ENCODE measurements at places on chromosomes 11 and 22. TPM values are rescaled to one million over a fixed set of nuclear protein-coding genes. Genes with fewer than 3 reads are reported as not detected.

P2RY6 gene
- total RNA-seq = not detected

GAL gene
- total RNA-seq = 1.1 TPM

UPB1 gene
- not detected for total RNA-seq

CYP2D6 gene
- 3.5 TPM for total RNA-seq

OR5F1 gene
- not detected for total RNA-seq

TEX54 gene
- total RNA-seq = not detected

C11orf86 gene
- total RNA-seq = not detected

GRCh38 chr11:86861810-86862209 lies 61.5 kb downstream of the PRSS23 start:
- peaks cover 3% of the 10 kb centered on the region for H3K27me3 ChIP-seq
- H3K4me1 ChIP-seq = no peaks in the 10 kb centered on the region

DNA sequence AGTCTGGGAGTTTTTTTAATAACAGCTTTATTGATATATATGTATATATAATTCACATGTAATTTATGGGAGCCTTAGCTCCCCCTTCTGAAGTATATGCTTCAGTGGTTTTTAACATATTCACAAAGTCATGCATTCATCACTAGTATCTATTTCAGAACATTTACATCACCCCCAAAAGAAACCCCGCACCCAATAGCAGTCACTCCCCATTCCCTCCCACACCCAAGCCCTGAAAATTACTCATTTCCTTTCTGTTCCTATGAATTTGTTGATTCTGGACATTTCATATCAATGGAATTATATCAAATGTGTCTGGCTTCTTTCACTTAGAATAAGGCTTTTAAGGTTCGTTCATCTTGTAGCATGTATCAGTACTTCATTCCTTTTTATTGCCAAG lies 35.6 kb upstream of the SYT7 start:
- H3K36me3 ChIP-seq = no peaks in the 10 kb centered on the region
- H3K4me1 ChIP-seq = peaks cover 13% of the 10 kb centered on the region
- no peak overlapping the region for H3K27ac ChIP-seq

- H3K36me3 ChIP-seq = no peaks in the 10 kb centered on the region
- H3K27ac ChIP-seq = peak overlapping the region; percentile 4
- H3K4me3 ChIP-seq = no peak overlapping the region
- no peak for DNase-seq
- no peaks in the 10 kb centered on the region for H3K27me3 ChIP-seq
Observed at GRCh38 chr11:34238533-34238932, 119.3 kb downstream of the ABTB2 start.

DNA sequence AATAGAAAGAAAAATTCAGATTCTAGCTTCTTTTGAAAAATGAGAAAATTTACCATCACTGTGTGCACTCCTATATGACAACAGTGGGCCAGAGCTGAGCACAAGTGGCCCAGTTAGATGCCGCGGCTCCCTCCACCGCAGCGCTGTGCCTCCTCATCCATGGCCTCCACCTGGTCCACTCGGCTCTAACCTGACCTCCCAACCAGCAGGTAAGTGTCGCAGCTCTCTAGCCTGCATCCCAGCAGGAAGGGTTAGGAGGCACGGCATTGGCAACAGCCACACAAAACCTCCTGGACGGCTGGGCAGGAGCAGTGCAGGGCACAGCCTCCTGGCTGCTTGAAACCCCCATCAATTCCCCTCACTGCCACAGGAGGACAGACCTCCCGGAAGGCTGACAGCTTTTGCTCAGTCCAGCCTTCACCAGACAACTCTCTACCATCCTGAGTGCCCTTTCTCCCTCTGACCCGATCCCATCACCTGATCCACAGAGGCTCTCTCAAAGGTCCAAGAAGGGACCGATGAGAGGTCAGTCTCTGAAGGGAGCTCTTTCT lies 76.1 kb downstream of the RPL27A start:
- no peaks in the 10 kb centered on the region for H3K27me3 ChIP-seq
- H3K36me3 ChIP-seq = peaks cover 4% of the 10 kb centered on the region
- DNase-seq = no peak
- H3K27ac ChIP-seq = no peak overlapping the region
- H3K4me1 ChIP-seq = peaks cover 19% of the 10 kb centered on the region
- H3K4me3 ChIP-seq = no peak overlapping the region

DNA sequence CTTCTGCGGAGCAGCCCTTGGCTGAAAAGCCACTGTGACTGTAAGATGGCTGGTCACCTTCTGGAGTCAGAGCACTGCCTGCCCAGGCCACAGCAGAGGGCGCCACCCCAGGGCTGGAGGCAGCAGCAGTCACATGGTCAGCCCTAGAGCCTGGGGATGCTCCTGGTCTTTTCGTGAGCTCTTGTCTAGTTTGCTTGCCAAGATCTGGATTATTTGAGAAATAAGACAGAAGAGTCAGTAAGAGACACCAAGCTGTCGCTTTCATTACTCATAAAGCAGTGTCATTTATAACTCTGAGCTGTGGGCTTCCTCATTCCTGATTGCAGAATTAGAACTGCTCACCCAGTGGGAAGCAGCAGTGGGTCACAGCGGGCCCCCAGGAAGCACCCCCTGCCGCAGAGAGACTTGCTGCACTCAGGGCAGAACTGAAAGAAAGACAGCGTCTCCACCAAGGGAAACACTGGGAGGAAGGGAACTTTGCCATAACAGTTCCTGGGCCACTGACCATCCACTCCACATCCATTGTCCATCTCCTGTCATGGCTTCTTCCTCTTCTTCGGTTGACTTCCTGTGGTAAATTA lies 56.7 kb downstream of the PPP6R2 start:
- peaks cover under 1% of the 10 kb centered on the region for H3K36me3 ChIP-seq
- DNase-seq = peak; percentile 33
- peaks cover 14% of the 10 kb centered on the region for H3K4me1 ChIP-seq
- H3K27me3 ChIP-seq = no peaks in the 10 kb centered on the region

DNA sequence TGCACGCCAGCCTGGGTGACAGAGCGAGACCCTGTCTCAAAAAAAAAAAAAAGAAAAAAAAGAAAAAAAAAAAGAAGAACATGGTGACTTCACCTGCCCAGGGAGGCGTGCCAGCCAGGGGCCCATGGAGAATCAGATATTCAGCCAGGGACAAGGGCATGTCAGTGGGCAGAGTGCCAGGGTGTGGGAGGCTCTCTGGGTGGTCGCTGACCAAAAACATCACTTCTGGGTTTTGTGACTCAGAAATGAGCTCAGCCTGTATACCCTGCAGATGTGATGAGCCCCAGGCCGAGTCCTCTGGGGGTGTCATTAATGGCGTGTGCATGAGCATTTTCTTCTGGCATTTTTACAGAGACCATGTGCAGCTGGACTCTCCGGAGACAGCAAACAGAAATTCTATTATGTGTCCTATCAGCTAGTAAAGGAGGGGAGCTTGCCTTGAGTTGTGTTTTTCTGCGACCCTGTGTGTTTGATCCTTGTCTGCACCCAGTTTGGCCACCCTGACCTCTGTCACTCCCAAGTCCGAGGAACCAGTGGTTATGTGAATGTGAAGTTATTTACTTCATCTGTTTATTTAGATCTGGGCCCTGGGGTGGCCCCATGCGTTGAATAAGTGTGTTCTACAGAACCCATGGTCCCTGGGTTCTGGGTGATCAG lies 53.6 kb downstream of the BCR start:
- DNase-seq = no peak
- peak overlapping the region; percentile 9 for H3K27ac ChIP-seq
- H3K27me3 ChIP-seq = no peaks in the 10 kb centered on the region

GRCh38 chr11:96203567-96204365 lies 139.2 kb downstream of the MAML2 start:
- peaks cover 7% of the 10 kb centered on the region for H3K36me3 ChIP-seq
- no peaks in the 10 kb centered on the region for H3K27me3 ChIP-seq
- peak overlapping the region; percentile 19 for H3K27ac ChIP-seq
- no peak overlapping the region for H3K4me3 ChIP-seq
- H3K4me1 ChIP-seq = peaks cover 75% of the 10 kb centered on the region
- no peak for DNase-seq

GRCh38 chr22:38468443-38469305 lies 778 bp downstream of the KDELR3 start:
- no peak for DNase-seq
- peaks cover 9% of the 10 kb centered on the region for H3K27me3 ChIP-seq
- H3K4me1 ChIP-seq = peaks cover 20% of the 10 kb centered on the region
- peak overlapping the region; percentile 83 for H3K4me3 ChIP-seq

DNA sequence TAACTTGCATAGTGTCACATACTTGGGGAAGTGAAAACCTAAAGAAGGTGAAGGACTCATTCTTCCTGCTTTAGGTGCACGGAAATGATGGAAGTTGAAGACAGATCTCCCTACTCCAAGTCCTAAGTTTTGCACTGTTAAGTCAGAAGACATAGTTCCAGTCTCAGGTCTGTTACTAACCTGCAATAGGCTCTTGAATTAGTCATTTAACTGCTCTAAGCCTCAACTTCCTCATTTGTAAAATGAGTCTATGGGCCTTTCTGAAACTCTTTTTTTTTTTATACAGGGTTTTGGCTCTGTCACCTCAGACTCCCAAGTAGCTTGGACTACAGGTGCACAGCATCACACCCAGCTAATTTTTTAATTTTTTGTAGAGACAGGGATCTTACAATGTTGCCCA lies 30.8 kb upstream of the POU2AF1 start:
- DNase-seq = no peak
- no peak overlapping the region for H3K4me3 ChIP-seq
- no peaks in the 10 kb centered on the region for H3K4me1 ChIP-seq
- no peaks in the 10 kb centered on the region for H3K36me3 ChIP-seq
- H3K27ac ChIP-seq = no peak overlapping the region
- peaks cover 4% of the 10 kb centered on the region for H3K27me3 ChIP-seq

DNA sequence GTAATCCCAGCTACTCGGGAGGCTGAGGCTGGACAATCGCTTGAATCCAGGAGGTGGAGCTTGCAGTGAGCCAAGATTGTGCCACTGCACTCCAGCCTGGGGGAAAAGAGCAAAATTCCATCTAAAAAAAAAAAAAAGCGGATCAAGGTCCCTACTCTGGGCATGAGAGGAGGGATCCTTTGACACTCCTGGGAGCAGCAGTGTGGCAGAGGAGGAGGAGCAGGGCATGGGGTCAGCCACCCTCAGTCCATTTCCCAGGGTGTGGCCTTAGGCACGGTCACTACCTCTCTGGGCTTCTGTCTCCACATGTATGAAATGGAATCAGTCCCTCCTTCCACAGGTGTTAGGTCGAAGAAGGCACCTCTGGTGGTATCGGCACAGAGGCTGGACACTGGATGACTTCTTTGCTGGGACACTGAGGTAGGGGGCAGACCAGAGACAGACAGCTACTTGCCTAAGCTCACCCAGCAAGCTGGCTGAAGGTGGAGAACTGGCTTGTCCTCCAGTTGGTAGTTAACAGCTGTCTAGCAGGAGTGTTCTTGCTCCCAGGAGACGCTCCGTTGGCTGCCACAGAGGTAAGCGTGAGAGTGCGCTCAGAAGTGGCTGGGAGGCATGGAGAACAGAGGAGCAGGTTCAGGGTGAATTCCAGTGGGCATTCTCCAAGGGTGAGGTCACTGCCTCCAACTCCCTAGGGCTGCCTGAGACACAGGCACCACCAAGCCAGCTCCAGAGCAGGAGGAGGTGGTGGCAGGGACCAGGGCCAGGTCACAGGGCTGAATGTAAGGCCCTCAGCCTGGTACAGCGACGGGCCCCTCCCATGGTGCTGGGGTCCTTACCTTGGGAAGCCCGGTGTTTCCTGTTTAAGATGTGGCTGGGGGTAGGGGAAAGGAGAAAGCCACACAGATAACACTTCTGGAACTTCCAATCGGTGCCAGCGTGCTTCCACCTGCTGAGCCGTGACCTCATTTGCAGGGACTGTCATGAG lies 19.5 kb downstream of the TXN2 start:
- H3K4me1 ChIP-seq = peaks cover 9% of the 10 kb centered on the region
- H3K36me3 ChIP-seq = no peaks in the 10 kb centered on the region
- H3K27me3 ChIP-seq = no peaks in the 10 kb centered on the region
- H3K27ac ChIP-seq = no peak overlapping the region
- no peak overlapping the region for H3K4me3 ChIP-seq

DNA sequence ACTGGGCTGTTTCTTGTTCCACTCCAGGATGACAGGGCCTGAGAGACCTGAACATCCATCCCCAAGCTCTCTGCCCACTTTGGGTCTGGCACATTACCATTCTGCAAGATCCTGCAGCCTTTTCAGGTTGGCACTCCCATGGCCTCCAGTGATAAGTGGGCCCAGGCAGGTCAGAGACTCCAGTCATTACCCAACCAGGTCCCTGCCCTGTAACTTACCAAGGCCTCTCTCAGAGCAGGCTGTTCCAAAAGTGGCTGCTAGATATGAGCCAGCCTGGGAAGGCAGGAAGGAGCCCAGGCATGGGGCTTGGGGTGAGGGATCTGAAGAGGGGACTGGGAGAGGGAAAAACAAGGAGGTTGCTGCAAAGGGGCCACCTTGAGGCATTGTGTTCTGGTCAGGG lies 35.9 kb downstream of the KCNQ1OT1 start:
- peaks cover 28% of the 10 kb centered on the region for H3K36me3 ChIP-seq
- H3K27me3 ChIP-seq = no peaks in the 10 kb centered on the region
- peaks cover 6% of the 10 kb centered on the region for H3K4me1 ChIP-seq
- no peak overlapping the region for H3K4me3 ChIP-seq
- no peak overlapping the region for H3K27ac ChIP-seq
